ENCODE measurements at places on chromosomes 2 and 18.
A peak's percentile ranks its signal among the peaks of the same experiment; 100 is the strongest.

DNA sequence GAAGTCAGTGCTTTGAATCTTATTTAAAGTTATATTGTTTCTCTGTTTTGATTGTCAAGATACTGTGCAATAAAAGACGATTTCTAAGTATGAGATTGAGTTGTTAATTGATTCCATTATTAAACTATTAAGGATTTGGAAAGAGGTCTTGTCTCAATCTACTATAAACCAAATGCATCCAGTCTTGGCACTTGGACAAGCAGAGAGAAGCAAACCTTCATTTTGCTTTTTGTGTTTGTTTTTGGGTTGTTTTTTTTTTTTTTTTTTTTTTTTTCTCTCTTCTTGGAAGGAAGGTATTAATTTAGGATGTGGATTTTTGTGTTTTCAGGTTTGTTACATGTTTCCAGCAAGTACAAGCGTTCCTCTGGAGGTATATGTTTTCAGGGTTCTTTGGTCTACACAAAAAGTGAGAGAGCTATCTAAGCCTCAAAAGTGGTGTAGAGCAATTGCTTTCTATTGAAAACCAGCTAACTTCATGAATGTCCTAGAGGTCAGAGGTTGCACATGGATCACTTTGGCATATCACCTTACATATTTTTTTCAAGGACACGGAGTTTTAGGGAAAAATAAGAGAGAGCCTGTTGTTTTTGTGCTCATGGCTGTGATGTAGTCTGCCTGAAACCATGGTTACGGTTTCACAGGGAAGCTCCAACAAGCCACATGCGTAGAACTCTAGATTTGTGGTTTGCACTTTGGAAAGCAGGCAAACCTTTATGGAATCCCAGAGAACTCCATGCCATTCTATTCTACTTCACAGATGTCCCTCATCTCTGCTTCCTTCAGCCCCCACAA lies 1.8 kb downstream of the PRKCE start:
- no peak for DNase-seq

DNA sequence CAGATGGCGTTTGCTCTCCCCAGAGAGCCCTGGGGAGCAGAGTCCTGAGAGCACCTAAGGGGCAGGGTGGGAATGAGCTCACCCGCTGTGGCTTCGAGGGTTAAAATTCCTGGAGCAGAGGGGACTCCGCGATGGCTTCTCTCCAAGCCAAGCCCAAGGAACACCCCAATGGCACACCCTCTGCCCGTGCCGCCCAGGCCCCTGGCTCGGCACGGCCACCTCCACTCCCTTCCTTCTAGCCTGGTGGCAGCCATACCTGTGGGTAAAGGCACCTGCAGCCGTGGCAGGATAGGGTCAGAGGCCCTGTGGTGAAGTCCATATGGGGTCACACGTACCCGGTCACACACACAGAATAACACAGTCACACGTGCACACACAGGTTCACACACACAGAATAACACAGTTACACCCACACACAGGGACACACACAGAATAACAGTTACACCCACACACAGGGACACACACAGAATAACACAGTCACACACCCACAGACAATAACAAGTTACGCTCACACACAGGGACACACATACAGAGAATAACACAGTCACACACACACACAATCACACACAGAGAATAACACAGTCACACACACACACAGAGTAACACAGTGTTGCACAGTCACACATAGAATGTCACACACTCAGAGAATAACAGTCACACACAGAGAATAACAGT lies 50.5 kb downstream of the RAMP1 start:
- no peak for DNase-seq

DNA sequence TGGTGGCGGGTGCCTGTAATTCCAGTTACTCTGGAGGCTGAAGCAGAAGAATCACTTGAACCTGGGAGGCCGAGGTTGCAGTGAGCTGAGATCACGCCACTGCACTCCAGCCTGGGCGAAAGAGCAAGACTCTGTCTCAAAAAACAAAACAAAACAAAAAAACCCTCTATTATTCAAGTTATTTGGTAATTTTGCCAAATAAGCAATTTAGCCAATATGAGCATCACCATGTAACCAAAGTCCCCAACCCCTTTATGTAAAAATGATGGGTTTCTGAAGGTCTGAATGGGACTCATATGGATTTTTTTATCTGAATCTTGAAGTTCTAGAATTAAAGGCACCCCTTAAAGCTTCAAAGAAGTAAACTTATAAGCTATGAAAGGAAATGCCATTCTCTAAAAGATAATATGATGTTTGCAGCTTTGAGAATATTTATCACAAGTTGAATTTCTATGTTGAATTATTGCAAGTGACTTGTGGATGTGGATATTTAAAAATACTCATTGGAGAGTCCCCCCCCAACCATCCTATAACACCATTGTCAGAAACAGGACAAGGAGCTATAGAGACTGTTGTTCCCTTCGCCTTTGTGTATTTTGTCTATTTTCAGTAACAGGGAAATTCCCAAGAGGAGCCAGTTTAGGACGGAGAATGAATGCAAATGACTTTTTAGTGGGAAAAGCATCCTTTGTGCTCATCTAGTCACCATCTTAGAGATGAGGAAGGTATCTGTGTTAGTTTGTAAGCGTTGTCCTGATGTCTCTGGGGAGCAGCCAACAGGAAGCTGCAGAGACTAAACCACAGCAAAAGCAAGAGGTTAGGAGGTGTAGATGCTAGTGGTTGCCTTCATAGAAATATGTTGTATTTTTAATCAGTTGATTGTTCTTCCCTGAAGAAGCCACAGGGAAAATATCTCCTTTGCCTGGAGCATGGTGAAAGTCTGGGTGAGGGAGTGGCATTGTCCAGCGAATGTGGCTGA lies 68.3 kb downstream of the TET3 start:
- DNase-seq, result no peak

DNA sequence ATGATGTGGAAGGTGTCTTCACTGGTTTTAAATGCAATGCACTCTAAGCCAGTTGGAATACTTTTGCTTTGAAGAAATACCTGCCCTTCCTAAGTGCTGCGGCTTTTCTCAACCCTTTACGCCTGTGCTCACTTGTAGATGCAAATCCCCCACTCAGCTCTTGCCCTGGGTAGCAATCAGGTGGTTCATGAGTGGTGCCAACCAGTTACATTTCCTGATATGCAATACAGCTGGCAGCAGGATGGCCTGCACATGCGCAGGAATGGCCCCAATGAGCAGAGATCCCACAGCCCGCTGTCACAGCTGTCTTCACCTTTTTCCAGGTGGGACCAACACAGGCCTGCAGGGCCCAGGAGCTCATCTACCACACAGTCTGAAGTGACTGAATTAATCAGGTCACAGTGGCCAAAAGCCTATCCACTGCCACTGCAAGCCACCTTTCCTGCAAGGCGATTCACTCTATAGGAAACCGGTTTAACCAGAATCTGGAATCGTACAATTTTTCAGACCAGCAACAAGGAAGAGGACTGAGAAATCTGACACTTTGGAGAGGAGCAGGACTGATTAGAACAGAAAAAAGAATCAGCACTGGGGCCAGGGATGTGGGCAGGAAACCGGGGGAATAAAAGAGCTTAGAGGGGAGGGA lies 247.8 kb downstream of the MYT1L start:
- DNase-seq, result no peak

GRCh38 chr18:23835091-23835490 lies 145.8 kb downstream of the LAMA3 start:
- no peak for DNase-seq

DNA sequence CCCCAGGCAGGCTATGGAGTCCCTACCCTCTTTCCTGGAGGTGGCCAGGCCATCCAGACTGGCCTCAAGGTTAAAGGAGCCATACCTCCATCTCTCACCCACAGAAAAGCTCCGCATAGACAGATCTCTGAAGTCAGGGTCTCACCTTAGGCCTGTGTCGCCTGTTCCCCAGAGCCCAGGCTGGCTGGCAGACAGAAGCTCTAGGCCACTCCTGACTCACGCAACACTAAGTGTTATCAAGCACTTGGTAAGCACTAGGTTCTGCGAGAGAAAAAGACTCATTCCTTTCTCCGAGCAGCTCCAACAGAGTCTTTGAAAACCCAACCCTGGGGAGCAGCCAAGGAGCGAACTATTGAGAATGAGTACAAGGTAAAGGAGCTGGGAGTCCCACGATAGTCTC lies 6.1 kb downstream of the SMAD7 start:
- no peak for DNase-seq

- no peak for DNase-seq
Observed at GRCh38 chr2:60221098-60221497, 332.4 kb downstream of the BCL11A start.

DNA sequence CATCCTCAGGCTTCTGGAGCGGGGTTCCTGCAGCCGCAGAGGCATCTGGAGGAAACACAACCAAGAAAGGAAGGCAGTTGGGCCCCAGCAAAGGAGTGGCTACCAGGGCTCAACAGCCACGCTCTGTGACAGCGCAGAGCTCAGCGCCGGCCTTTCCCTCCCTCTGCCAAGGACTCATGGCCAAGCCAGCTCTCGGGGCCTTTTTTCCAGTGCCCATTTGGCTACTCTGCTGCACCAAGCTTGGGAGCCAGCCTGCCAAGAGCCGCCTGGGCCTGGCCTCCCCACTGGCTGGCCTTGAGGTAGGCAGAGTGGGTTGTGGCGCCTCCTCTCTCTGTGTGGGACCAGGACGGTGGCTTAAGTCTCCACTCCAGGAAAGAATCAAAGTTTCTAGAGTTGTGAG lies 7.2 kb upstream of the CCDC74A start:
- no peak for DNase-seq

DNA sequence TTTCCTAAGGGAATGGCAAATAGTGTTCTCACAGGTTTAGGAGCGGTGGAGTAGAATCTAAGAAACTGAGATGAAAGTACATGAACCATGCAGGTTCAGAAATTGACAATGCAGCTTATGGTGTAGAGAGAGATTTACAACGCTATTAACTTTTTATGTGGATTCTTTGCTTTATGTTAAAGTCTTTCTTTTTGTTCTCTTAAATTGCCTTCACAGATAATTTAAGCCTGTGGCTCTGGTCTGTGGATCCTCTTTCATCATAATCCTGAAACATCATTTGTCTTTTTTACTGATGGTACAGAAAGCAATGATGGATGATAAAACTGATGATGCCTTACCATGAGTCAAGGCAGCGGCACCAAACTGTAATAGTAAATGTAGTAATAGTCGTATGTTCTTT lies 30.3 kb downstream of the SOCS6 start:
- peak; percentile 29 for DNase-seq

DNA sequence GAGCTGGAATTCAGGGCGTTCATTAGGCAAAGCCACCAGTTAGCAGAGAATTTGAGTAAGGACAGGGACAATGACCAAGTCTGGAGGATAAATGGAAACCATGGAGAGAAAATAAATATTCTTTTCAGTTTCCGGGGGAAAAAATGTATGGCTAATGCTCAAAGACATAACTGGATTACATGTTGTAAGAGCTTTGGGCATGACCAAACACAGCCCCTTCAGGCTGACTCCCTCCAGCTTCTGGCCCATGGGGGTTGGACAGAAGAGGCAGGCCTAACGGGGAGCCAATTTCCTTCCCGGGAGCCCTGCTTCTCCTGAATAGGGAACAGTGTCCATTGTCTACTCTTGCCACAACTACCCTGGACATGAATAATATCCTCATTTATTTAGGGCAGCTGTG lies 39.5 kb upstream of the FOXI3 start:
- DNase-seq, result no peak

- no peak for DNase-seq
Observed at GRCh38 chr2:228063558-228063957, 117.9 kb downstream of the SPHKAP start.

DNA sequence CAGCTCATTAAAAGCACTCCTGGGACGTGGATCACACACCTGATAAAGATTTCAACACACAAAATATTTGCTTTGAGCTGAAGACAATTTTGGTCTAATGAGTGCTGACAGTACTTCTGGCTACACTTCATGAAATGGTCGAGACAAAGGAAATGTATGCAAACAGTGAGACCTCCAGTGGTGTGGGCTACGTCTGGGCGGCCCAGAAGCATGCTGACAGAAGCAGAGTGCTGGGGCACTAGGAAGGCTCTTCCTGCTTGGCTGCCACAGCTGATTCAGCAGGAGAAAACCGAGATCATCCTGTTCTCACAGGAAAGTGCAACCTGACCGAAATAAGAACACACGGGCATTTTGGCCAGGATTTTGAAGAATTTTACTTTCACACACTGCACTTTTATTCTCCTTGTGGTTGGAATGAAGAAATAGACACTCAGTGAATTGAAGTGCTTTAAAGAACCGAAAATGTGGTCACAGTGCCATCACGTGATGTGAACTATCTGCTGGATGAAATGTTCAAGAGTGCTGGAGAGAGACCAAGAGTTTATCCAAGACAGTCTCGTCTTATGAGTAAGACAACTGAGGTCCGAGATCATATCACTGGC lies 149.5 kb downstream of the CCBE1 start:
- DNase-seq, result no peak

DNA sequence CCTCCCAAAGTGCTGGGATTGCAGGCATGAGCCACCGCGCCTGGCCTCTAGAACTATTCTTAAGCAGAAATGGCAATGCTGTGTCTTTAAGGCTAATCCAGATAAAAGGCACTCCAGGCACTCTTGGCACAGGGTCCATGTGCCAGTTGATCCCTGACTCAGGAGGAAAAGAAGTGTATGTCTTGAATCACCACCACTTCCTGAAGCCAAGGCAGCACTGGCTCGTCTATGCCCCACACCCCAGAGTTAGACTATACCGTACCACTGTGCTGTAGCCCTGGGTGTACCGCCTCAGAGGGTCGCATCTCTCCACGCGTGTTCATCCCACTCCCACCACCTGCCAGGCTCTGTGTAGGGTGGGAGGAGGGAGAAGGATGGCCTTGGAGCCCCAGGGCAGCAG lies 9.0 kb downstream of the TNFRSF11A start:
- no peak for DNase-seq

GRCh38 chr2:17940091-17940630 lies 61.7 kb downstream of the KCNS3 start:
- no peak for DNase-seq

GRCh38 chr2:219965287-219966194 lies 338.1 kb downstream of the SLC4A3 start:
- DNase-seq, result no peak

DNA sequence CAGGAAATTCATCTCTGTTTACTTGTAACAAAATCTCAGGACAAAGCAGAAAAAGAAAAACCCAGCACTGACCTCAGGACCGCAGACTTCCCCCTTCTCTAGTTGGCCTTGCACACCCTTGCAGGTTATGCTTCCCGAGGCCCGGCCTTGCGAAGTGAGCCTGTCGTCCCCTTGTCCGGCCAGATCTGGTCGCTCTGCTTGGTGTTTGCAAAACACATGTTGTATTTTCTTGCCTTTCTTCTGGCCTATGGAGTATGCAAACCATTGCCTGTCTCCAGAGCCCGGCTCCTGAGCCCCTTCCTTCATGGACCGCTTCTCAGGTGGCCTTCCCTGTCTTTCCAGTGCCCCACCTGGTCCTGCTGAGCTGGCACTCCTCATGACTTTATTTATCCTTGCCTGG lies 4.8 kb downstream of the IMPA2 start:
- DNase-seq, result no peak

- DNase-seq, result no peak
Observed at GRCh38 chr2:152094014-152094413, 4.8 kb downstream of the CACNB4 start.

GRCh38 chr2:175847128-175847527 lies 154.9 kb downstream of the LNPK start:
- DNase-seq, result no peak

All from renal cortex interstitium (tissue), 15 donors.